ENCODE measurements at places on chromosomes 7 and 10.

GRCh38 chr7:43869867-43870240 lies 537 bp upstream of the MRPS24 start:
- no peak for DNase-seq

- no peak for DNase-seq
These were observed 113.4 kb upstream of the GPR141 start for GRCh38 chr7:37570145-37570544.

GRCh38 chr7:158313931-158314330 lies 273.7 kb downstream of the PTPRN2 start:
- no peak for DNase-seq

DNA sequence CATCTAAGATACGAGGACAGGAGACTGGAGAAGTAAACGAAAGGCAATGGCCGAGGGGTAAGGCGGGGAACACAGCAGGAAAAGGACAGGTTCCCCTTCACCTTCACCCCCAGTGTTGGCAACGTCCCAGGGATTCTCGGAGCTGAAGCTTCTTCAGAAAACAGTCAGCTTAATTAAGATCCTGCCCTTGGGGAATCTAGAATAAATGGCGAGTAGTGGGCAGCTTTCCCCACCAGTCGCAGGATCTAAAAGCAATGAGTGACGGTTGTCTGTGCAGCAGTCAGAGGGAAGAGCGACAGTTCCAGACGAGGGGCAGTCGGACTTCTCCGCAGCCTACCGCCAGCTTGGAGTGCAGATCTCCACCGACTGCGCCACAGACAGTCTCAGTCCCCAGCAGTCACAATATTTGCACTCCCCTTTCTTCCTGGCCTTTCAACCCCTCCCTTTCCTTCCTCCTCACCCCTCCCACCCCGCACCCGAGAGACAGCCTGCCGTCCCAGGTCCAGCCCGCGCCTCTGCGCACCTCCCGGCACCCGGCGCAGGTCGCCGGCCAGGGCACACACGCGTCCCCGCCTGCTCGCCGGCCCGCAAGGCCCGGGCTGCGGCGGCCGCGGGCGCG lies 10.9 kb upstream of the SP8 start:
- DNase-seq: no peak

Data from stimulated activated CD4-positive, alpha-beta T cell treated with anti-CD3 and anti-CD28 coated beads, Interleukin-1b, Interleukin-23, amount 100 ng/mL, for 1 hour (primary cell).